ENCODE measurements at places on chromosomes 4 and X. TPM values are rescaled to one million over a fixed set of nuclear protein-coding genes. Genes with fewer than 3 reads are reported as not detected.

- DNase-seq = no peak
Measured at GRCh38 chr4:114698231-114698630, 99.6 kb downstream of the UGT8 start.

Gene SCOC
- 76.1 TPM for total RNA-seq

DNA sequence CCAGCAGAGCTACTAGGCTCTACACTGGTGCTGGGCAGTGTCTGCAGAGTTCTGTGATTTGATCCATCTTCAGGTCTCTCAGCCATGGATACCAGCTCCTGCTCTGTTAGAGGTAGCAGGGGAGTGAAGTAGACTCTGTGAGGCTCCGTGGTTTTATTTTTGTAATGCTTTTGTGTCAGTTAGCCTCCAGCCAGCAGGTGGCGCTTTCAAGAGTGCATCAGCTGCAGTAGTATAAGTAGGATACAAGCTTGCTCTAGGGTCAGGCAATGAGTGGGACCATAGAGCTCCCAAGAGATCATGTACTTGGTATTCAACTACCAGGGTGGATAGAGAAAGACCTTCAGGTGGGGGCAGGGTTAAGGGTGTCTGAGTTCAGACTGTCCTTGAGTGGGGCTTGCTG is 362.5 kb upstream of the TRAM1L1 start:
- no peak for DNase-seq

DNA sequence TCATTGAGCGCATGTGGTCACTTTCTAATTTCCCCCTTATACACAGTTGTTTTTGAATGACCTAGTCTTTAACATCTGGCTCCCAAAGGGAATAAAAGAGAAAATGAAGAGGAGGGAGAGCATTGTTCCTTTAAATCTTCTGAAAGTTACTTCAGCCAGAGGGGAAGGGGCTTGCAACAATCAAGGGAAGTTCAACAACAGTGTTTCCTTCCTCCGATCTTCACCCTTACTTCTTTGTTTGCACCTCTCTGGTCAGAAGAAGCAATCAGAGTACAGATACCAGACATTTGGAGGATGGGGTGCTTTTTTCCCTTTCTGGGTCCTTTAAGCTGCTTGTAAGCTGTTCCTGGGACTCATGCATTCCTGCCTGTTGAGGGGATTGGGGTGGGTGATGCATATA is 125.4 kb downstream of the TBC1D19 start:
- DNase-seq = no peak

GRCh38 chrX:129316461-129316860 is 206.8 kb downstream of the SMARCA1 start:
- DNase-seq = no peak

DNA sequence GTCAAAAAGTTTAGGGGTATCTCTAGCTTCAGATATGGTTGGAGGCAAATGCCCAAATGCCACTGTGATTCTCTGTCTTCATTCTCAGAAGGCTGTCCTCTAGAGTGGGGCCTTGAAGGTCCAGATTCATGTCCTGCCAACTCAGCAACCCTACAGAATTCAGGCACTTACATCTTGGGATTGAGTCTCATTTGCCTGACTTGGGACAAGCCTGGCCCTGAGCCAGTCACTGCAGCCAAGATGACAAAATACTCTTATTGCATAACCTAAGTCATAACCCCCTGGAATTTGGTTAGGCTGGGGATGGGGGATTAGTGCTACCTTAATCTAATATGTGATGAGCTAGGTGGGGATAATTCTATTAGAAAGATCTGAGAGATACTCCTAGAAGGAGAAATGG is 100.5 kb downstream of the AREG start:
- no peak for DNase-seq

Gene STK26
- total RNA-seq = 2.4 TPM

Gene WWC2
- total RNA-seq = 36.5 TPM

DNA sequence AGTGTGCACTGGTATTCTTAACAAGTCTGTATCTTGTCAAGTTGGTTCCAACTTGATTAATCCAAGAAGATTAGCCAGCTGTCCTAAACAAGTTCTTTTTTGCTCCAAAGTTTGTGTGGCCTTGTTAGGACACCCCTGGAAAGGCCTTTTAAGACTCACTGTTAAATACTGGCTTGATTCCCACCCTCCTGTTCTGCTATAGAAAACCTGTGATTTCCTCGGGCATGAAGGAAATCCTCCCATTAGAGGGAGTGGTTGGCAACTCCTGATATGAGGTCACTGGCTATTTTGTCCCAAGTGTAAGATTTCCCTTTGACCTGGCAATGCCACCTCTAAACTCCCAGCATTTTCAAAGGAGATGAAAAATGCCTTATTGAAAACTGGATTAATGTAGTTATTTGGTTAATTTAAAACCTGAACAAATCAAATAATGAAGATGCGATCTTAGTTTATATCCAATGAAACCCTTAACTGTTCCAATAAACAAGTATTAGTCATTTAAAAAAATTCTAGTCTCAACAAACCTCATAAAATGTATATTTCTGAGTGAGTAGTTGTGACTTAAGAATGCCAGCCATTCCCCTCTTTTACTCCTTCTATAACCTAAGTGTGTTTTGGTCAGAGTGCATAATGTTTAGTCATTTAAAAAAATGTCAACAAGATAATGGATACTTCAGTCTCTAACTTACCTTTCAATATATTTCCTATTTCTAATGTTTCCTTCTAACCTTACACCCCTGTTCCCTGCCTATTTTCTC is 94.4 kb downstream of the NPNT start:
- DNase-seq = no peak

GRCh38 chrX:31656013-31656412 is 584.2 kb upstream of the FTHL17 start:
- no peak for DNase-seq

DNA sequence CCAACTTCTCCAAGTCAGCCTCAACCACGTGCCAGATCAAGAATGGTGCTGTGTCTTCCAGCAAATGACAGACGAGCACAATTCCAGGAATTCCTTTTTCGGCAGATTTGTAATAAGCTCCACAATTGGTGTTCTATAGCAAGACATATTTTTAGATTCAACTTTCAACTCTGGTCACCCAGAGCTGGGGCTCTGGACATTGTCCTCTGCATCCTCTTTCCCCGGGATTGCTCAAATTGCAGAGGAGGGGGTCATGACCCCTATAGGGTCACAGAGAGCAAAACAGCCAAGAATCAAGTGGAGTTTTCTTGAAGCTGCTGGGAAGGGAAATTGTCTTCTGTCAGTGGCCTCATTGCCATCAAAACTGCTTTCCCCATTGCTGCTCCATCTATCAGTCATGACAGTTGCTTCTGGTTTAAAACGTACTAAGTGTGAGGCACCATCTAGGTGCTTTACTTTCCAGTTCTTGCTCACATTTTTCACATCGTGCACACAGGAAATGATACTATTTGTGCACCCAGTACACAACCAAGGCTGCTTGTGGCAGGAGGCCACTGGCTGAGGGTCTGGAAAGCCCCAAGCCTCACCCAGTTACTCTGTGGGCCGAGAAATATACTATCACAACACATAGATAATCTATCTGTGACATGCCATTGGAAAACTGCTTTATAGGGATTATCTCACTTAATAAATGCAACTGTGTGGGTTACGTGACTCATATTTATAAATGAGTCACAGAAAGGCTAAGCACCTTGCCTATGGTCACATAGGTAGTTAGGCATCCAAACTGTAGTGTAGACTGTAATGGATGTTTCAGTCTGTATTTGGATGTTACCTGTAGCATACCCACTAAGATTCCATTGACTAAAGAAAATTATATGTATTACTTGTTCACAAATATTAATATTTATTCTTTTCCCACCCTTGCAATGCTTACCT is 91.7 kb upstream of the PHOX2B start:
- DNase-seq = no peak

DNA sequence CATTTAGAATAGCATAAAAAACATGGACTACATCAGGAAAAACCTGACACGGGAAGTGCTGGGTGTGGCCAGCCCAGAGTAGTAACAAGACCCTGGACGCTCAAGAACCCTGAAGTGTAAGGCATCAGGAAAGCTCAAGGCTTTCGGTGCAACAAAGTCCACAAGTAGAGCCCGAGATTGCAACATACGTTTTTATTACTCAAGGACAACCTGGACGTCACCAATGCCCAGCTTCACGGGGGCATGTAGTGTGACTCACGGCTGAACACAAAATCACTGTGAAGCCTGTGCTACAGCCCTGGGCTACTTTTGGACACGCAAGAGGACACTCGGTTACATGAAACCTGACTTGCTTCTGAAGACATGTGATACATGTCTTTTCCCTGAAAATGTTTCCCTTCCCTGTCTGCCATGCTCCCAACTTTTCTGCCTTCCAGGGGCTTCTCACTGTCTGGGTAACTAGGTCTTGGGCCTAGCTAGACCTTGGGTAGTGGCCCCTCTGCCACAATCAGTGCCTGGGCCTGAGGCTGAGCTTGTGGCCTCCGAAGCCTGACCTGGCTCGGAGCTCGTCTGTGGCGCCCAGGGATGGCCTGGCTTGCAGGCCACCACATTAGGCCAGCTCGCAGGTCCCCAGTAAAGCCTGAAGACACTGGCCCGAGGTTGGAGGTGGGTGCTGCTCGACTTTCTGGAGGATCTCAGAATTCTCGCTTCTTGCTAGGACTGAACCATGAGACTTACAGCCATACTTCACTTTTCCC is 9.2 kb downstream of the IRAK1 start:
- no peak for DNase-seq

Gene THOC2
- 23.1 TPM for total RNA-seq

GRCh38 chr4:36553029-36553428 is 271.6 kb downstream of the DTHD1 start:
- no peak for DNase-seq

Gene NXF2B
- total RNA-seq = not detected

Gene MAGEA4
- total RNA-seq = not detected
